ENCODE measurements at places on chromosomes 16 and 17.

DNA sequence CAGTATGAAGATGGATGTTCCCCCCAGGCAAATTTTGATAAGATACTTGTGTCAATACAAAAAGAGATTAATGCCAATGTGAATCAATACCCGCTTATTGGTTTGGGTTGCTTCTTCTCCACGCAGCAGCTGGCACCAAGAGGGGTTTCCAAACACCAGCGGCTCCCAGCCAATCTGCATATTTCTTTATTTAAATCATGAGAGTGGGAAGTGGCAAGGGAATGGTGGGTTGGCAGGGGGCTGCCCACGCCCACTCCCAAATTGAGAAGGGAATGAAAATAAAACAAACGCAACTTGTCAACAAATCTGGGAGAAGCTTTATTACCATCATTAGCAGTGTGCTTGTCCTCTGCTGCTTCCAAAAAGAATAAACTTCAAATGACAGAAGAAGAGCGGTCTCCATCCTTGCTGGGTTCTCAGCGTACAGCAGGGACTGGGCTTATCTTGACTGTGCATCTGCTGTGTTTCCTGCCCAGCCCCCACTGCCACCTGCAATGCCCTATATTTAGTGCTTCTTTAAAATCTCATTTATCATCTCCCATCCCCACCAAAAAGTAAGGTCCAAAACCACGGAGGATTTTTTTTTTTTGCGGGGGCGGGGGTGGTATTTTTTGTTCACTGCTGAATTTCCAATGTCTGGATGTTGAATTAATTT, 34.9 kb upstream of the C16orf78 start:
- no peak for DNase-seq

- no peak for DNase-seq
These were observed 10.2 kb upstream of the CLEC18B start for GRCh38 chr16:74431516-74431915.

GRCh38 chr17:3643889-3644349, 7.4 kb downstream of the CTNS start:
- DNase-seq = no peak

GRCh38 chr16:68987734-68988457, 117.6 kb upstream of the HAS3 start:
- no peak for DNase-seq

DNA sequence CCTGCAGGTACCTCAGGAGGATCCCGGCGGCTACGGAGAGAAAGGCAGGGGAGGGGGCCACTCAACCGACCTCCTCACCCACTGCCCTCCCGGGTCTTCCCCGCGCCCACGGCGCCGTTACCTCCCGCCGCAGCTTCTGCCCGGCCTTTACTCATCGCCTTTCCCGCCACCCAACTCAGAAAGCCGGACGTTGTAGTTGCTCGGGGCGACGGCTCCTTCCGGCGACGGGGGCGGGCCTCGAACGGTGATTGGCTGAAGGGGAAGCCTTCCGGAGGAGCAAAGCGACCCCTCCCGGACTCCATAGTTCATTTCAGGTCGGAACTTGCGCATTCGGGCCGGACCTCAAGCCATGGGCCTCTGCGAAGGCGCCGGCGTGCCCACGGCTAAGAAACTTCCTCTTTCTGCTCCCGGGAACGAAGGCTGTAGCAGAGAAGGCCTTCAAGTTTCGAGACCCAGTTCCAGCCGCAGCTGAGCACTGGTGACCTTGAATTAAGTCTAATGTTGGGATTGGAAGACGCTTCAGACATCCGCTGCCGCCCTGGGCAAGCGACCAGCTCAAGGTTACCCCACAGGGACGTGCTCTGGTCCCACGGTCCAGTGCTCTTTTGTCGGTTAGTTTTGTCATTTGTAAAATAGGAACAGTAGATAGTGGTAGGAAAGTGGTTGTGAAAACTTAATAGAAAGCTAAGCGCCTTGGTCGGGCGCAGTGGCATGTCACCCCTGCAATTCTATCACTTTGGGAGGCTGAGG, at the start of gene PSMC3IP:
TSS of gene PSMC3IP (minus strand) at position 198 of the 750 bp plus-strand sequence. CDS start at position 155, 43 bp downstream.
- peak; percentile 91 for DNase-seq

GRCh38 chr17:38424297-38424972, 3.8 kb upstream of the ARHGAP23 start:
- no peak for DNase-seq

DNA sequence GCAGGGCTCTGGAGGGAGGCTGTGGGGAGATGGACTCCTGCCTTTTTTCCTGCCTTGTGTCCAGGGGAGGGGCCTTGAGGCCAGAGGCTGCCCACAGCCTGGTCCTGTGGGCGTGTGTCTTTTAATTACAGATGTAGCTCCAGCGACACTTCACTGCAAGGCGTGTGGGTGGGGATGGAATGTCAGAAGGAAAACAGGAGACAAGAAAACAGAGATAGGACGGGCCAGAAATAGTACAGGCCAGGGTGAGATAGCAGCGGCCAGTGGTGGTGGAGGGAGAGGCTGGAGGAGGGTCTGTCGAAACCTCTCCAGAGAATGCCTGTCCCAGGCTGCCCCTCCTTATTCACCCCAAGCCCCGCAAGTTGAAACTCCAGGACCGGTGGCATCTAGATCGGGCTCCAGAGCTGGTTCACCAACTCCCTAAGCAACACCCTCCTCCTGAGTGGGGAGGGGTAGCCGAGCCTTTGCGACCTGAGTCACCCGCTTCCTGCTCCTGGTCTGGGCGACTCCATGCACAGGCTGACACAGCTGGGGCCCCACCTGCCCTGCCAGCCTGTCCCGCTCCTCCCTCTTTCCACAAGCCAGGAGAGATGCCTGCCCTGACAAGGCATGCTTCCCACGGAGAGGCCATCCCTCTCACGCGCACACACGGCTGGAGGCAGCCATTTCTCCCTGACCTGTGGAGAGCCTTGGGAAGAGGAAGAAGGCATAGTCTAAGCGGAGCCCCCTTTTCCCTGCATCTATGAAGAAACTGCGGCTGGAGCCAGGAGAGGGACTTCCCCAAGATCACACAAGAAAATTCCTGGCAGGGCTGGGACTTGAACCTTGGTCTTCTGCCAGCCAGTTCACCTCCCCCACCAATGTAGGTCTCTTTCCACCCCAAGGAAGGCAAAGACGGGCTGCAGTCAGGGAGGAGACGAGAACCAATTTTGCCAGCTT, 6.6 kb upstream of the JUP start:
- no peak for DNase-seq

DNA sequence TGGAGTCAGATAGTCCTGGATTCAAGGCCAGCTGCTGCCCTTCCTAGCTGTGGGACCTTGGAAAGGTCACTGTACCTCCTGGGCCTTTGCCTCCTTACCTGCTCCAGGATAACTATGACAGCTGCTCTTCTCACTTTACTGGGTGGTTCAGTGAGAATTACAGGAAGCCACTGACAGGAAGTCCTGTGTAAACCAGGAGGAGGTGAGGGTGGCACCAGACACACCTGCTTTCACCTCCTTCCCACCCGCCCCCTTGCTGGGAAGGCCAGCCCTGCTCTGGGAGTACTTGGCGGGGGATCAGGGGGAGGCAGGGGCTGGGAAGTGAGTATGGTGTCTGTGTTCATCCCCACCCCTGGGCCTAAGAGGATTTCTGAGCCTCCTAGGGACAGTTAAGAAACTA, 42.6 kb downstream of the CPNE2 start:
- DNase-seq = no peak

DNA sequence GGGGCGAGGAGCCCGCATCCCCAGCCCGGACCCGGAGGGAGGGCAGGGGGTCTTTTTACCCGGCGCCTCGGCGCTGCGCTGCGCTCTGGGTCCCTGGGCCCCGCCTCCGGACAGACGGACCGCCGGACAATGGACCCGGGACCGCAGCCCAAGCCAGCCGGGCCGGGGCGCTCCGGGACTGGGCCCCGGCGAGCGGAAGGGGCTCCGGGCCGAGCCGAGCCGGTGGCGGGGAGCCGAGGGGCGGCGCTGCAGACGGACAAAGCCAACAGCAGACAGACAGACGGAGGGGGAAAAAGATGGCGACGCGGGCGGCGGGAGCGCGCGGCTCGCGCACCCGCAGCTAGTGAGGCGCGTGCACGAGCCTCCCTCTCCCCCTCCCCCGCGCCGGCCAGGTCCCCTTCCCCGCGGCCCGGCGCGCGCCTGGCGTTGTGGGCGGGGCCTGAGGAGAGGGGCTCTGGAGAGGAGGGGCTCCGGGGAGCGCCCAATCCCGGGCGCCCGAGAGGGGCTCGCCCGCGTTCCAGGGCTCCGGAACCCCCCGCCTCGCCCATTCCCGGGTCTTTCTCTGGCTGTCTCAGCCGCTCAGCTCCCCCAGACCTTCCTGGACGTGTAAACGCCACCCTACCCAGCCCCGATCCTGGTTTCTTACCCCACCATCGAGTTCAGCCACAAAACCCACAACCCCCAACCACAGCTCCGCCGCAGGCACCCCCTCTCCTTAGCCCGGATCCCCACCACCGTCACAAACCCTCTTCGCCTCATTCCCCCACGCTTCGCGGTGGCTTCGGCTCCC, at the start of gene ZNF821:
TSS of gene ZNF821 (minus strand) at position 334 of the 790 bp plus-strand sequence. CDS start 4,236 bp downstream, outside the sequence.
- peak; percentile 94 for DNase-seq

DNA sequence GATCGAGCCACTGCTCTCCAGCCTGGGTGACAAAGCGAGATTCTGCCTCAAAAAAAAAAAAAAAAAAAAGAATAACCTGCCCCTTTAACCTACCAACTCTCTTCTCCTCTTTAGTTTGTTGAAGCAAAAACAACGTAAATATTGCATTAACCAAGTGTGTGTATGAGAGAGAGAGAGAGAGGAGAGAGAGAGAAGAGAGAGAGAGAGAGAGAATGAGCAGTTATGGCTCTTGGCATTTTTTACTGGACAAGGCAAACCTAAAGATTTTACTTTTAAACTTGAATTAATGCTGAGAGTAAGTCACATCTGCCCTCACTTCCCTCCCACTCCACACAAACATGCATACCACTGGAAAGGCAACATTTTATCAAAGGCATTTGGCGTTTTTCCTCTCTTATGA, 3.0 kb upstream of the SLFN5 start:
- DNase-seq = no peak

DNA sequence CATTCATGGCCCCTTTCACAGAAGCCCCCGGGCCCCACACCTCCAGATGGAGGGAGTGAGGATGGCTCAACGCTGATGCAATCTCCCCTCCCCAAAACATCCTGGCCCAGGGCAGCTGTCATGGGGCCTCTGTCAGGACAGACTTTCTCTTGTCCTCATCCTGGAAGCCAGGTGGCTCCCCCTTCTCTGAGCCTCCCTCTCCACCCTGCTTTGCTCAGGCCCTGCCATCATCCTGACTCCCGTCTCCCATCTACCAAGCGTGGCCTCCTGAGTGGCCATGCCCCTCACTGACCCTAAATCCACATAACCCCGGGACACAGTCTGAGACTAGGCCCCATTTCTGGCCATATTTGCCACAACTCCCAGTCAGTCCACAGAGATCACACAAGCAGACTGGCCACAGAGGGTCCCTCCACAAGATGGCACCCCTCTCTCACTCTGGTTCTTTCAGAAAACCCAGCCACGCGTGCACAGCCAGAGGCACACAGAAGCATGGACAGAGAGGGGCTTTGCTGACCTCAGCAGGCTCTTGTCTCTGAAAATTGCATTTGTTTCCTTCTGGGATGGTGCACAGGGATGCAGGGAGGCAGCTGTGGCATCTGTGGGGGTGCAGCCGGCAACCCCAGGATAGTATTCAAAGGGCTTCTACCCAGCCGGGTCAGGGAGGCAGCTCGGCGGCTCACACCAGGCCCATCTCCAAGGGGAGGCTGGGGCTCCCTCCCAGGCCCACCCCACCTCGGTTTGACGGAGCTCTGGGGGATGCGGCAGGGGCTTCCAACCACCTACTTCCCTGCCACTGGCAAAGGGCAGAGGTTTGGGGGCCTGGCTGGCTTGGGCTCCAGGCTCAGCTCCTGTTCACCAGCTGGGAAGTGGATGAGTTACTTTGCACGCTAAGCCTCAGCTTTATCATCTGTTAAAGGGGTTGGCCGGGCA, 16.9 kb downstream of the DOC2B start:
- peak; percentile 44 for DNase-seq

DNA sequence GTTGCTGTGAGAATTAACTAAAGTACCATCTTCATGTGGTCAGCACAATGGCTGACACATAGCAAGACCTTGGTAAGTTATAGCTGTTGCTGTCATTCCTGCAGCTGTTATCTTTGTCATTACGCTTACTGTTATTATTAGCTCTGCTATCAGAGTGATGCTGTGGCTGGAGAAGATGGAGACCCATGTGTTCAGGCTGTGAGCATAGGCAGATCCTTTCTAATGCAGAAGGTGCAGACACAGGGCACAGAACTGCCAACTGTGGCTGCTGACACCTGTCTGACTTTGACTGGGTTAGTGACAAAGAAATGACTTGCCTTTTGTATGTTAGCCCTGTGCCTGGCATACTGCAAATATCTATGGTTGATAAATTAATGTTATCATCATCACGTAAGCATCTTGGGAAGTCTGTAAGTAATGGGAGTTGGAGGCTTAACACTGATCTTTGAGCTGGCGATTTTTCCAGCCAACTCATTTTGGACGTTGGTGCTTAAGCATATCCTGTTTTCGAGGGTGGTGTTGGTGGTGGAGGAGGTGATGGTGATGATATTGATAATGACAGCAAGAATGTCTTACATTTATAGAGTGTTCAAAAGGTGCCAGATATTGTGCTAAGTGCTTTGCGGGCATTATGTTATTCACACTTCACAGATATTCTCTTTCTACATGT, 695.3 kb downstream of the WWOX start:
- DNase-seq = no peak

GRCh38 chr16:54577651-54578128, 291.1 kb upstream of the IRX3 start:
- no peak for DNase-seq

GRCh38 chr17:41339571-41340172, 11.0 kb downstream of the KRT33A start:
- DNase-seq = no peak

GRCh38 chr17:6588165-6588564, 31.8 kb upstream of the PITPNM3 start:
- DNase-seq = no peak

DNA sequence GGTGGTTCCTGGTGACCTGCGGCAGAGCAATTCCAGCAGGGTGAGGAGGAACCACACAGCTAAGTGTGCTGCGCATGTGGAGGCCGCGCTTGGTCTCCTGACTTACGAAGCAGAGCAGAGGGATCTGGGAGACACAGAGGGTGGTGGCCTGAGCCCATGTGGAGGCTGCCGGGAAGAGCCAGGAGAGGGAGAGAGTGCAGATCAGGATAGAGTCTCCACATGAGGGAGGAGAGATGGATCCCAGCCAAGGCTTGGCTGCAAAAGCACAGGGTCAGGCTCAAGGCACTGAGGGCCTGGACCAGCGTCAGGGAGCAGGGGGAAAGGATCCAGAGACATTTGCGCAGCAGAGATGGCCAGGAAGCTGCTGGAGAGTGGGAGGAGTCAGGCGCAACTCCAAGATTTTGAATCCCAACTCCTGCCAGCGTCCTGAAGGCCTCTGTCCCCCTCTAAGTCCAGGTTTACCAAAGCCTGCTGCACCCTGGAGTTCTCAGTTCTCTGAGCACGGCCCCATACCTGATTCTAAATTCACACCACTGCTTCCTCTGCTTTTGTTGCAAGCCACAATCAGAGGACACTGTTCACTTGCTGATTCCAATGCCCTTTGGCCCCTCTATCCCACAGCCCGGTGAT, 11.3 kb upstream of the MLLT6 start:
- DNase-seq = no peak

Data from A673 (cell line).